CD4-positive, CD25-positive, alpha-beta regulatory T cell (primary cell): ENCODE measurements at places on chromosomes 5 and 9. TPM values are rescaled to one million over a fixed set of nuclear protein-coding genes. Genes with fewer than 3 reads are reported as not detected.

Gene PCDHGA2
- not detected for total RNA-seq

GRCh38 chr5:148084269-148084668 is 20.5 kb downstream of the SPINK5 start:
- DNase-seq: no peak

Gene VLDLR
- not detected for total RNA-seq

- DNase-seq: no peak
These were observed 814.5 kb downstream of the MTRR start for GRCh38 chr5:8683496-8683895.

DNA sequence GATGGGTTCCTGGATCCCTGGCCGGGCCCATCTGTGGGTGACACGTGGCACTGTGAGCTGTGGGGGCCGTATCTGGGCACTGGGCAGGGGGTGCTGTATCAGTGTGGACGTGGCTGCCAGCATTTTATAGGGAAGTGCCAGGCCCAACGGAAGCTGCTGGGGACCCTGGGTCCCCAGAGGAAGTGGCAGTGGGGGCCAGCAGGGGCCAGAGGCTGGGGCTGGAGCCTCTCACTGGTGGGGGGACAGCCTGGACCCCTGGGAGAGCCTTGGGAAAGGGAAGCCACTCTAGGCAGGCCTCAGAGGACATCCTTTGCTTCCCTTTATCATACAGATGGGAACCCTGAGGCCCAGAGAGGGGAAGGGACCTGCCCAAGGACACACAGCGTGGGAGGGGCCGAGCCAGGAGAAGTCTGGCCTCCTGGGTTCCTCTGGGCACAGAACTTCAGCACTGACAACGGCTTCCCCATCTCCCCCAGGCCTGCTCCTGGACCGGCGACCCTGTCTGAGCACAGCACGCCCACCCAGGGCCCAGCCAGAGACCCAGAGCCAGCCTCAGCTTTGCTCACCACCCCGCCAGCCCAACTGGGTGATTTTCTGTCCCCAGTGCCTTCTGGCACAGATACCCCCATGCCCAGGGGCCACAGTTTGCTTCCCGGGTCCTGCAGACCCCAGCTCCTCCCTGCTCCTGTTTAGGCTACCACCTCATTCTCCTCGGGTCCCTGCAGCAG is 15.5 kb upstream of the LAMC3 start:
- no peak for DNase-seq

Gene IL17B
- total RNA-seq: not detected

GRCh38 chr5:150763023-150763769 is 4.4 kb upstream of the DCTN4 start:
- DNase-seq: no peak
